Breast epithelium (tissue), 4 donors: ENCODE measurements at places on chromosomes 13 and 19. TPM values are rescaled to one million over a fixed set of nuclear protein-coding genes. Genes with fewer than 3 reads are reported as not detected.

The EXOC3L2 gene
- 0.44 TPM for total RNA-seq

GRCh38 chr13:97429681-97430081, 4.3 kb upstream of the RAP2A start:
- peak overlapping the region; percentile 40 for H3K4me3 ChIP-seq
- H3K4me1 ChIP-seq = no peaks in the 10 kb centered on the region
- no peaks in the 10 kb centered on the region for H3K36me3 ChIP-seq
- no peaks in the 10 kb centered on the region for H3K27me3 ChIP-seq

GRCh38 chr13:20219577-20219976, 12.5 kb downstream of the GJB6 start:
- no peak overlapping the region for H3K4me3 ChIP-seq
- H3K27ac ChIP-seq = no peak overlapping the region
- H3K27me3 ChIP-seq = no peaks in the 10 kb centered on the region
- no peaks in the 10 kb centered on the region for H3K4me1 ChIP-seq
- no peaks in the 10 kb centered on the region for H3K36me3 ChIP-seq

DNA sequence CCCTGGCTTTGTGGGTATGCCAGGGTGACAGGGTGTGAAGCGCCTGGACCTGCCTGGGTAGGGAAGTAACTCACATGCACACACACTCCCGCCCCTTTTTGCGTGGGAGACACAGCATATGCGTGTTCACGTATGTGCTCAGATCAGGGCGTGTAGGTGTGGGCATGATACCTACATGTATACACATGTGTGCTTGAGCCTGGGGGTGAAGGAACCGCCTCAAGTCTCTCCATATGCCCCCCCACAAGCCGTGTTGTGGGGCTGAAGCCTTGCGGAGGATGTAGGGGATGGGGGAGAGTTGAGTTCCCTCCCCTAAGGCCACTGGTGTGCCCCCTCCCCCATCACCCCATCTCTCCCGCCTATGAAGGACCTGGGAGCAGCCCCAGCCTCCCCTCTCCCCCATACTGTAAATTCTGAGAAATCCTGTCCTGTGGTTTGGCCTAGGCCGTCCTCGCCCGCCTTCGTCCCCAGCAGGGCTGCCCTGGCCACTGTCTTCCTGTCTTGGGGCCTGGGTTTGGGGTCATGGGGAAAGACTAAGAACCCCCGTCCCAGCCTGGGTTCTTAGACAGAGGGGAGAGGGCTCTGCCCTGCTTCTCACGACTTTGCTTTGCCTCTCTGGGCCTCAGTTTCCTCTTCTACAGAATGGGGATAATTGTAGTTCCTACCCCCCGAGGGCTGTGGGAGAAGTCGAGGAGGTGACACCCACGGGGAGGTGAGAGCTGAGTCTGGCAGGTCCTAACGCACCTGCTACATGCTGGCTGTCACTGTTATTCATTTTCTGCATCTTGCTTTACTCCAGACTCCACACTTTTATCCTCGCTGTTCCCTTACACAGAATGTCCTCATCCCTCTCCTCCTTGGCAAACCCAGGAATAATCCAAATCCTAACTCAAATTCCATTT, 14.3 kb downstream of the ACTL9 start:
- H3K4me1 ChIP-seq = no peaks in the 10 kb centered on the region
- peaks cover 16% of the 10 kb centered on the region for H3K27me3 ChIP-seq
- H3K4me3 ChIP-seq = no peak overlapping the region
- DNase-seq = no peak
- H3K27ac ChIP-seq = no peak overlapping the region
- no peaks in the 10 kb centered on the region for H3K36me3 ChIP-seq

GRCh38 chr19:56699552-56699951, 28.0 kb upstream of the ZNF835 start:
- H3K27me3 ChIP-seq = no peaks in the 10 kb centered on the region
- no peak overlapping the region for H3K27ac ChIP-seq
- no peak overlapping the region for H3K4me3 ChIP-seq
- no peak for DNase-seq
- H3K4me1 ChIP-seq = no peaks in the 10 kb centered on the region
